ENCODE measurements at places on chromosomes 13 and 19. TPM values are rescaled to one million over a fixed set of nuclear protein-coding genes. Genes with fewer than 3 reads are reported as not detected.

The SLC10A2 gene
- not detected for total RNA-seq

GRCh38 chr19:6226012-6226411 lies 53.8 kb downstream of the MLLT1 start:
- no peaks in the 10 kb centered on the region for H3K27me3 ChIP-seq
- peaks cover 15% of the 10 kb centered on the region for H3K4me1 ChIP-seq
- no peak overlapping the region for H3K4me3 ChIP-seq
- H3K27ac ChIP-seq = no peak overlapping the region
- peaks cover 45% of the 10 kb centered on the region for H3K36me3 ChIP-seq
- DNase-seq = no peak

DNA sequence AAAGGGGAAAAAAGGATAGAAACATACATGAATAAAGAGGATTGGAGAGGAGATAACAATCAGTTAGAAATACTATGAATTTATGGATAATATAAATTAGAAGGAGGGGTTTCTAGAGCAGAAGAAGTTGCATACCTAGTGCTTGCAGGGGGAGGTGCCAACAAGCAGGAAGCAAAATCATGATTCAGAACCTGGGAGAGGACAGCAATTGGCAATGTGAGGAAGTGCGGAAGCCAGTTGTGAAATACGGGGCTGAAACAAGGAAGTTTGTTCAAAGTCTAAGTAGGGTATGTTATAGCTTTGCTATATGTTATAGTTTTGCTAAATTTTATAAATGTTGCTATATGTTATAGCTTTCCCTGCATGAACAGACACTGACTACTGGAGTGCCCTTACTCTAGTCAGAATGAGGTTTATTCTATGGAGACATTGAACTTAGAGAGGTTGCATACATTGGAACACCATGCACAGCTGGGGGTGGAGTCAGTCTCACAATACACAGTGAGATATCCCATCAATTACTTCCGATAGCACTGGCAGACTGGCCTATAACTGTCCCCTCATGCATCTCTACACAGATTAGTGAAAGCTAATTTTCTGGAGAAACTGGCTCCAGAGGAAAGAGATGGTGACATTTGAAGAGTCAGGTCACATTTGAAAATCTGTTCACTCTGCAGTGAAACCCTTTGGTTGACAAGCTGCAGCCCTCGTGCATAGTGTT lies 92.1 kb downstream of the GPC6 start:
- DNase-seq = no peak
- no peaks in the 10 kb centered on the region for H3K36me3 ChIP-seq
- H3K27ac ChIP-seq = no peak overlapping the region
- H3K4me3 ChIP-seq = no peak overlapping the region
- H3K4me1 ChIP-seq = no peaks in the 10 kb centered on the region
- no peaks in the 10 kb centered on the region for H3K27me3 ChIP-seq

- no peaks in the 10 kb centered on the region for H3K27me3 ChIP-seq
- no peaks in the 10 kb centered on the region for H3K36me3 ChIP-seq
- DNase-seq = no peak
- no peak overlapping the region for H3K4me3 ChIP-seq
- H3K4me1 ChIP-seq = peaks cover 6% of the 10 kb centered on the region
- H3K27ac ChIP-seq = no peak overlapping the region
These were observed 16.3 kb upstream of the TSPAN16 start for GRCh38 chr19:11279505-11280236.

GRCh38 chr13:79429309-79429708 lies 23.3 kb upstream of the RBM26 start:
- H3K27me3 ChIP-seq = no peaks in the 10 kb centered on the region
- H3K4me3 ChIP-seq = no peak overlapping the region
- no peak overlapping the region for H3K27ac ChIP-seq

GRCh38 chr13:113802090-113802531 lies 43.1 kb downstream of the TMEM255B start:
- H3K36me3 ChIP-seq = peaks cover under 1% of the 10 kb centered on the region
- H3K27me3 ChIP-seq = no peaks in the 10 kb centered on the region
- no peak overlapping the region for H3K4me3 ChIP-seq

GRCh38 chr13:51955281-51955771 lies 55.9 kb downstream of the ATP7B start:
- H3K4me3 ChIP-seq = no peak overlapping the region
- no peaks in the 10 kb centered on the region for H3K4me1 ChIP-seq
- H3K27me3 ChIP-seq = no peaks in the 10 kb centered on the region

DNA sequence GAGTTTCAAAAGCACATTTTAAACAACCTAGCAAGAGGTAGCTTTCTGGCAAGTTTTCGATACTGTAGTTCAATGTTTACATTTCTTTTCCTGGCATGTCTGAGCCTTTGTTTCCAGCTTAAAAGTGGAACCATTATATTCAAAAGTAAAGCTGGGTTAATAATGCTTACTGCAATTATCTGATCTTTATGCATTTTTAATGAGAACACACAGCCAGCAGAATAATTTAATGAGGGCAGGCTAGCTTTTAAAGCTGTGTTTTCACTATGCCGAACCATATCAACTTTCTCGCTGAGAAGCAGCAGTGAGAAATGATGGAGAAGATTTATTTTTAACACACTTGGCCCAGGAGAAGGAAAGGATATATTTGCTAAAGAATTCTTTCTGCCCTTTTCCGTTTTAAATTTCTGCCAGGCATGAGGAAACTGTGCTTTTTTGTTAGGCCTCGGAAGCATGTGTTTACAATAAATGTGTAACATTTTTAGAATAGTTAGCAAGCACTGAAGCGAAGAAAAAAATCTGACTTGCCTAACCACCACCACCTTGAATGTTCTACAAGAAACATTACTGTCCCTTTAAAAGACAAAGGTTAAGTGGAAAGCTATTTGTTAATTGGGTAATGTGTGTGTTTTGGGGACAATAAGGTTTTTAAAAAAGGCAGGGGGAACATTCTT lies 1.0 kb downstream of the MBNL2 start:
- peak overlapping the region; percentile 56 for H3K4me3 ChIP-seq
- H3K4me1 ChIP-seq = peaks cover 25% of the 10 kb centered on the region
- no peaks in the 10 kb centered on the region for H3K36me3 ChIP-seq
- no peaks in the 10 kb centered on the region for H3K27me3 ChIP-seq
- peak overlapping the region; percentile 82 for H3K27ac ChIP-seq

GRCh38 chr19:48506138-48506733 lies 5.4 kb downstream of the LMTK3 start:
- peaks cover 10% of the 10 kb centered on the region for H3K4me1 ChIP-seq
- H3K27me3 ChIP-seq = peaks cover 5% of the 10 kb centered on the region
- H3K36me3 ChIP-seq = no peaks in the 10 kb centered on the region
- no peak overlapping the region for H3K4me3 ChIP-seq

- no peak overlapping the region for H3K4me3 ChIP-seq
- no peaks in the 10 kb centered on the region for H3K27me3 ChIP-seq
- H3K27ac ChIP-seq = no peak overlapping the region
- DNase-seq = no peak
These were observed 6.3 kb upstream of the RB1 start for GRCh38 chr13:48297131-48297786.

DNA sequence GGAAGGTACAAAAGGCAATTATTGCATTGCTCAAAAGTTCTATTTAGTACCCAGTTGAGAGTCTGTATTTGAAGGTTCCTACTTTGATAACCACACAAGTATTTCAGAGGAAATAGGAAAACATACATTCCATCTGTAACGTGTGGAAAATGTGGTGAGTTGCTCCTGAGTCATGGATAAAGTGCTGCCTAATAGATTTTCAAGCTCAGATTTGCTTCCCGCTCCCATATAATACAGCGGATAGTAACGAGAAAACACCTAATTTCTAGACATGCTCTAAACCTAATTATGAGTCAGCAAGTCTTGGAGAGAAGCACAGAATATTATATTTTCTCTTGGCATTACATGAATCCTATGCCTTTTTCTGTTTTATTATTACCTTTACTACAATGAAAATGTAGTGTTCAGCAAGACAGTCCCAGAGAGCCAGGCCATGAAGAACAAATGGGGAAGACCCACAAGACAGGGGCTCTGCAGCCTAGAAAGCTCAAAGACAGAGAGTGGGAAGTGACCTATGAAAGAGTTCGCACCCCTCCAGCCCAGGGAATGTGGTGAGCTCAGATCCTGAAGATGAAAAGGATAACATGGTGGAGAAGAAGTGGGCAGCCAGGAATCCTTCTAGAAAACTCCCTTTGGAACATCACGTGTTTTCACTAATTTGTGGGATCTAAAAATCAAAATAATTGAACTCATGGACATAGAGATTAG lies 116.1 kb downstream of the STARD13 start:
- H3K4me3 ChIP-seq = no peak overlapping the region
- H3K36me3 ChIP-seq = peaks cover 7% of the 10 kb centered on the region
- no peak overlapping the region for H3K27ac ChIP-seq

DNA sequence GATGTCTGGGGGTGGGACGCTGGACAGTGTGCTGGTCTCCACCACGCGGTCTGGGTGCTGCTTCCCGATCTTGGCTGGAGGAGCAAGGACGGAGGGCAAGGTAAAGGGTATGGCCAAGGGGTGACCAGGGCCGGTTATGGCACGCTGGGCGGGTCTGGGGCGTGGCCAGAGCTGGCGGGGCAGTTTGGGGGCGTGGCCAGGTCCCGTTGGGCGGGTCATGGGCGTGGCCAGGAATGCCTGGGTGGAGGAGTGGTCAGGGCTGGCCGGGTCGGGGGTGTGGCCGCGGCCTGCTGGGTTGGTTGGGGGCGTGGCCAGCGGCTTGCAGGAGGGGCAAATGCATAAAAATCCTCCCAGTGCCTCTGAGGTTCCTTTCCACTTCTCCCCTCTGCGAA lies 19.2 kb downstream of the GPX4 start:
- no peak overlapping the region for H3K4me3 ChIP-seq
- no peaks in the 10 kb centered on the region for H3K27me3 ChIP-seq
- peak overlapping the region; percentile 10 for H3K27ac ChIP-seq

DNA sequence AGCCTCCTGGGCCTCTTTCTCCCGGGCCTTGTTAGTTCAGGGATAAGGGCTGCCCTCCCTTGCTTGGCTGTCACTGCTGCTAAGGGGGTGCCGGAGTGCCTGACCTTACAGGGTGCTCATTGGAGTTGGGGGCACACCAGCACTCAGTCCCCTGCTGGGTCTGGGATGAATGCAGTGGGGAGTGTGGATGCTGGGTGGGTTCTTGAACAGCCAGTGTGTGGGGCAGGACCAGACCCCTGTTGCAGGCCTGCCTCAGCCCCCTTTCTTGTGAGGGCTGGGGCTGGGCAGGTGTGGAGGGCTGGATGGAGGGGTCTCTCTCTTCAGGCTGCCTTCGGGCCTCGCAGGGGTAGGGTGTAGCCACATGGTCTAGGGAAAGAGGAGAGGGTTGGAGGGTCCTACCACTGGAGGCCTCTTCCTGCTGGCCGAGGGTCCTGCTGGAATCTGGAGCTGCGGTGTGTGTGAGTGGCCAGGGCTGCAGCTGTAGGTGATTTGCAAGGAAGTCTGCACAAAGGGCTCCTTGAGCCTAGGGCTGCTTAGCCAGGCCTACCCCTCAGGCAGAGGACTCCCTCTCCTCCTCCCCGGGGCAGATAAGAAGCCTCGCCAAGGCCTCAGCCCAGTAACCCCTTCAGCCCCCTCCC lies 3.2 kb downstream of the CEBPA start:
- H3K27ac ChIP-seq = peak overlapping the region; percentile 45
- H3K4me1 ChIP-seq = peaks cover 13% of the 10 kb centered on the region
- peaks cover 3% of the 10 kb centered on the region for H3K27me3 ChIP-seq
- no peaks in the 10 kb centered on the region for H3K36me3 ChIP-seq

Data from upper lobe of left lung (tissue), 6 donors.